ENCODE measurements at places on chromosomes 16 and 17.

GRCh38 chr17:596763-597644, 117.6 kb downstream of the VPS53 start:
- no peak for DNase-seq

DNA sequence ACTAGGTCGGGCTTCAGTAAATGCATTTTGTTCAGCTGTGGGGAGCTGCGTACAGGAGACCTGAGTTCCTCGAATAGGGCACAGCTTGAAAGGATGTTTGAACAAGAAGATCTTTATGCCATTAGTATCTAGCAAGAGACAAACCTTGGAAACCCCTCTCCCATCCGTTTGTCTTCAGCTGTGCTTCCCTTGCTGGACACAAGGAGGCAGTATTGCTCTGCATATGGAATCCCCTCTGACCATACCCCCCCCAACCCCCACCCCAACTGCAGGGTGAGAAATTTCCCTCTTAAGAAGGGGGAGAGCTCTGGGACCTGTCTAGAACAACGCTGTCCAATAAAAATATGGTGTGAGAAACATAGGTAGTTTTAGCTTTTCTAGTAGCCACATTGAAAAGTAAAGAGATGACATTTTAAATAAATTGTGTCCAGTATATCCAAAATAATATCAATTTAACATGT, 1.6 kb downstream of the MRM1 start:
- DNase-seq: peak; percentile 67

GRCh38 chr17:19295473-19296135, 58.4 kb downstream of the EPN2 start:
- no peak for DNase-seq

GRCh38 chr16:48408688-48409087, 23.5 kb upstream of the SIAH1 start:
- DNase-seq: no peak

- no peak for DNase-seq
Observed at GRCh38 chr16:68943961-68944360, 100.6 kb downstream of the TANGO6 start.

GRCh38 chr17:3316836-3317235, 18.7 kb upstream of the OR3A1 start:
- DNase-seq: no peak

- no peak for DNase-seq
Observed at GRCh38 chr17:51430591-51430990, 170.2 kb downstream of the UTP18 start.

GRCh38 chr17:9026741-9027140, 5.4 kb downstream of the NTN1 start:
- DNase-seq: no peak

DNA sequence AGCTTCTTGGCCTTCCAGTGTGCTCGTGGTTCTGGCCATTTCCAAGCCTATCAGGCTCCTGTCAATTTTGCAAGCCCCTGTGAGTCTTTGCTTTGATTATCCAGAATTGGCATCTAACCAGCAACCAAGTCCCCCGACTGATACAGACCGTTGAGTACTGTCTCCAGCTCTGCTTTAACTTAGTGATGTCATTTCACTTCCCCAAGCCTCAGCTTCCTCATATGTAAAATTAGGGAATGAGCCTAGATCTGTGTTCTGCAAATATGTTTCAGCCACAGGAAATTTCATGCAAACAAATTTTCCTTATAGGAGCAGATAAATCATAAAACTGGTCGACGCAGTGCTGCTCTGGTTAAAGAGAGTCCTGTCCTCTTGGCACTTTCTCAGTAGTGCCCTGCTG, 60.1 kb upstream of the WSB1 start:
- DNase-seq: no peak

- DNase-seq: no peak
Observed at GRCh38 chr16:10530685-10531084, 49.7 kb downstream of the EMP2 start.

DNA sequence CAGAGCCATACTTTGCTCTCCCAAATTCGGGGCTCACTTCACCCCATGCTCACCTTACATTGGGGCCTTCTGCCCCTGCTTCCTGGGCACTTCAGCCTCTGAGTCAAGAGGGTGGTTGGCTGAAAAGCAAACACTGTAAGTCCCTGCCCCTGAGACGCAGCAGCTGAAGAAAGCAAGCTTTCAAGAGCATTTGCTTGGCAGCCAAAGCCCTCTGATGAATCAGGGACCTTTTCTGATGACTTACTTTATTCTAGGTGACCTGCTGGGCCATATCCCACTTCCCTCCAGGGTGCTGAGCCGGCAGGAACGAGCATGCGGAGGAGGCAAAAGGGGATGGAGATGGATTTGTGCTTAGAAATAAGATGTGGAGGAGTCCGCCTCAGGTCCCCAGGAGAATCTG, 147.0 kb upstream of the TNRC6C start:
- DNase-seq: no peak

DNA sequence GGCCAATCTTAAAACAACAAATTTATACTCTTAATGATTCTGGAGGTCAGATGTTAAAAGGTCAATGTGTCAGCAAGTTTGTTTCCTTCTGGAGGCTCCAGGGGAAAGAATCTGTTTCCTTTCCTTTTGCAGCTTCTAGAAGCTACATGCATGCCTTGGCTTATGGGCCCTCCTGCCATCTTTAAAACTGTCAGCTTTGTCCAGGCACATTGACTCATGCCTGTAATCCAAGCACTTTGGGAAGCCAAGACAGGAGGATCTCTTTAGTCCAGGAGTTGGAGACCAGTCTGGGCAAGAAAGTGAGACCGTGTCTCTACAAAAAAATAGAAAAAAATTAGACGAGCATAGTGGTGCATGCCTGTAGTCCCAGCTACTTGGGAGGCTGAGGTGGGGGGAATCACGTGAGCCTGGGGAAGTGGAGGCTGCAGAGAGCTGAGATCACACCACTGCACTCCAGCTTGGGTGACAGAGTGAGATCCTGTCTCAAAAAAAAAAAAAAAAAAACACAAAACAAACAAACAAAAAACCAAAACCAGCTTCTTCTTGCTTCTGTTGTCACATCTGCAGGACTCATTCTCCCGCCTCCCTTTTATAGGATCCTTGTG, 58.3 kb downstream of the NOS2 start:
- DNase-seq: no peak

- no peak for DNase-seq
Observed at GRCh38 chr17:63433746-63434591, 12.1 kb downstream of the CYB561 start.

- DNase-seq: no peak
Observed at GRCh38 chr17:40328386-40328766, 19.4 kb downstream of the RARA start.

DNA sequence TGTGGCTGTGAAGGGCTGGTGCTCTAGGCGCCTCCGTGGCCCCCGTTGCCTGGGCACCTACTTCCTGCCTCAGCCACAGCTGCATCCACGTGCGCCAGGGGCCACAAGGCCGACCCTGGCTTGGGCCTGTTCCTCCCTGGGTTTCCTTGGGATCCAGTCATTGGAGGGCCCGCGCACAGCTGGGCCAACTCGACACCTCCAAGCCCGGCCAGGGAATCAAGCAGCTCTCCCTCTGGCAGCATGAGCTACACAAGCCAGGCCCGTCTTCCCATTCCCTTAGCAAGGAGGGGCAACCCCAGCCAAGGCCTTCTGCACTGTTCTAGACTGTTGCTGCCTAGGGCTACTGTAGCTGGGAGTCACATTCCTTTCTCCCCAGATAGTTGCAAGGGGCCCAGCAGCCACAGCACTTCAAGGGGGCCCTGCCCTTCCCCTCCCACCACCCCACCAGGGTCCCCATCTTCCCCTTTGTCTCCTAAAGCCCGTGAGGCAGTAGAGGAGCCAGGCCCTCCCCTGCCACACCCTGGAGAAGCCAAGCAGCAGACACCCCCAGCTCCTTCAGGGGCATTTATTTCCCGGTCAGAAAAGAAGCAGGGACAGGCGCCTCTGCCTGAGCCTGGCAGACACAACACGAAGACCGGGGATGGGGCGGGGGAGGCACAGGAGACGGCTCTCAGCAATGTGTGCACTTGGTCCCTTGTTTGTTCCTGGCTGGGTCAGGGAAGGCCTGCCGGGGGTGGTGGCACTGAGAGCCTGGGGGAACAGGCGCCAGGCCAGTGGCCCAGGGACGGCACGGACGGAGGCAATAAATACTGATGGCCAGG, 3.8 kb downstream of the ARHGDIA start:
- DNase-seq: peak; percentile 43

GRCh38 chr17:40158438-40159013, 18.2 kb downstream of the CASC3 start:
- no peak for DNase-seq

DNA sequence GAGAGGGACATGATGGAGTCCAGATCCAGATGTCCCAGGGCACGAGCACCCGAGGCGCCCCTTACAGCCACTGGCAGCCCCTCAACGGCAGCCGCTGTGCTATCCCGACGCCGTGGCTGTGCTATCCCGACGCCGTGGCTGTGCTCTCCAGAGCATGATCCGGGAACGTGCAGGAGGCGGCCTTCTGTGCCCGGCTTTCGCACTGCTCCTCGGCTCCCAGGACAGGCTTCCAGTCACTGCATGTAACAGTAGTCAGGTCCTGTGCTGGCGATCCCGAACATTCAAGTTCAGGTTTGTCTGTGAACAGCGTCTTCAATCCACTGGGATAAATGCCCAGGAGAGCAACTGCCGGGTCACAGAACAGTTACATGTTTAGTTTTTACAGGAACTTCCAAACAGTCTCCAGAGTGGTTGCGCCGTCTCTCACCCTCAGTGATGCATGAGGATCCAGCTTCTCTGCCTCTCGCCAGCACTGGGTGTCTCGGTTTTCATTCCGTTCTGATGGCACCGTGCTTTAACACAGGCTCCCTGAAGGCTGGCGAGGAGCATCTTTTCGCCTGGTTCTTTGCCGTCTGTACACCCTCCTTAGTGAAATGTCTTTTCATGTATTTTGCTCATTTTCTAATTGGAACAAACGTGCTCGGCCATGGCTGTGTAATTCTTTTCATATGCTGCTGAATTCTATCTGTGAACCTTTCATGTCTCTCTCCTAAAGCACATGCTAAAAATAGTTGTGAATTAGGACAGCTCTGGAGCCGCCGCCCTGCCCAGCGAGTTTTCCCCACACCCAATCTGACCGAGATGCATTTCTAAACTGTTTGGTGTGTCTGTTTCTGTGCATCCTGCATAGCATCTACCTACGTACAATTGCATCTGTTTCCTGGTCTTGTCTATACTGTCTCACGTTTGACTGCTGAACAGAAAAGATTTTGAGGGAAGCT, 72.6 kb upstream of the METRNL start:
- no peak for DNase-seq

DNA sequence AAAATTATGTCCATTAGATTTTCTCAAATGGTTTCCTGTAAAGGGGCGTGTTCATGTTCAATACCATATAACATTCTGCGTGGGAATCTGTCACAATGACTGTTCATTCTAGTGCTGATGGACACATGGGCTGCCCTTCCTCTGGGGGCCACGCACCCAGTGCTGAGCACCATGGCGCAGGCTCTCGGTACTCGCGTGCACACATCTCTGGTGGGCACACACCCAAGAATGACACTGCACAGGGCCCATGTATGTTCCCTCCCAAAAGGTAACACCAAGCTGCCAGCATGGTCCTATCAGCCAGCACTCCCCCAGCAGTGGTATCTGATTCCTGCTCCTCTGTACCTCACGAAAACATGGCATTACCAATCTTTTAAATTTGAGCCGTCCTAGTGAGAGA, 13.7 kb downstream of the B9D1 start:
- no peak for DNase-seq

DNA sequence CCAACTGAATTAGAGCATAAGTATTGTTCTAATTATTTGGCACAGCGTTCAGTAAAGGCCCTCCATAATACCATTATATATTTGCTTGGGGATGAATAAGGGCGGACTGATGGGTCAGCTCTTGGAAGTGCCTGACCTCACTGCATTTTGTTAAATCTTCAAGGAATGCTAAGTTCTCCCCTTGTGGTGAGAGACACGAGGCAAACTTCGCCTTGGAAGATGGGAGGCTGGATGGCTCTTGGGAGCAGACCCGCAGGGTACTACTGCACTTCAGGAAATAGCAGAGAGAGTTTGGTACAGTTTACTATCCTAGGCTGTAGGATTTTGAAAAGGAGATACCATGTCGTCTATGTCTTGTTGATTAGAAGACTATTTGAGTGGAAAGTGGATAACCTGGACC, 87.0 kb upstream of the RPRML start:
- no peak for DNase-seq

DNA sequence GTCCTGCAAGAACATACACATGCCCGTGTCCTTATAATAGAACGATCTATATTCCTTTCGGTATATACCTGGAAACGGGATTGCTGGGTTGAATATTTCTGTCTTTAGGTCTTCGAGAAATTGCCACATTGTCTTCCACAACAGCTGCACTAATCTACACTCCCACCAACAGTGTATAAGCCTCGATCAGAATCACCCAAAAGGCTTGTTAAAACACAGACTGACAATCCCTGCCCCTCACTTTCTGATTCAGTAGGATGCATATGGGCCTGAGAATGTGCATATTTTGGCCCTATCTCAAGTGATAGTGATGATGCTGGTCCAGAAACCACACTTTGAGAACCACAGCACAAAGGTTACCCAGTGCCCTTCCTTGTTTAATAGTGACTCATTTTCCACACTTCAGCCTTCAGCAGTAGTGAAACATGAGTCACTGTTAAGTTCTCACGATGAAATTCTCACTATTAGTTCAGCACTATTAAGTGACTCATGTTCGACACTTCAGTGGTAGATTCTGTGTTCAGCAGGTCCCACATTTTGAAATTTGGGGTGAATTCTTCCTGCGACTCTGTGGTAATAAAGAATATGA, 215.6 kb downstream of the GRIN2A start:
- DNase-seq: no peak

DNA sequence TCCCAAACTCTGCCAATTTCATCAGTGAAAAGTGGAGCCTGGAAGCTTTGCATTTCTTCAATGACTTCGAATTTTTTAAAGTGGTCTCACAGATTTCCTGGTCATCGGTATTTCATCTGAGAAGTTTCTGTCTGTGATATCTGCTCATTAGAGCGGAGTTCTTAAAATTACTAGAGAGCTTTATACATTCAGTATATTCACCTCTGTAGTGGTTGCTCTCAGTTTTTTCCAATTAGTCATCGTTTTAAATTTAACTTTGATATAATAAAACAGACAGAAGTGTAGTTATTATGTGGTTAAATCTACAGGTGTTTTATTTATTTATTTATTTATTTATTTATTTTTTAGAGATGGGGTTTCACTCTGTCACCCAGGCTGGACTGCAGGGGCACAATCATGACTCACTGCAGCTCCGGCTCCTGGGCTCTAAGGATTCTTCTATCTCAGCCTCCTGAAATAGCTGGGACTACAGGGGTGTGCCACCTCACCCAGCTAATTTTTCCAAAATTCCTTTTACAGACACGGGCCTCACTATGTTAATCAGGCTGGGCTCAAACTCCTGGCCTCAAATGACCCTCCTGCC, 16.0 kb downstream of the ARHGAP17 start:
- no peak for DNase-seq

GRCh38 chr16:27214084-27214961, 11.0 kb downstream of the KDM8 start:
- DNase-seq: no peak

GRCh38 chr17:67427424-67427823, 50.3 kb downstream of the PITPNC1 start:
- no peak for DNase-seq

DNA sequence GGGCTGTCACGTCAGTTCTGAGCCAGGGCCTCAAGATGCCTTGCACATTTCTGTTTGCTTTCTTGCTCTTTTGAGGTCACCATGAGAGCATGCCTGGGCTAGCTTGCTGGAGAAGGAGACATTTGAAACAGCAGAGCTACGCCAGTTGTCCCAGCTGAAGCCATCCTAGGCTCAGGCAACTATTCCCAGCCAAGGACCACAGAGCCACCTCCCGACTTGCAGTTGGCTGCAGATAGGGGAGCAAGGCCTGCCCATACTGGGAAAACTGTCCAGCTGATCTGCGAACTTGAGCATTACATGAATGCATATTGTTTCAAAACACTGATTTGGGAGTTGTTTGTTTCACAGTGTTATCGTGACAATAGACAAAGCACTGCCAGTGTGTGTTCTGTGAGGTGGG, 340.8 kb downstream of the XYLT1 start:
- no peak for DNase-seq

Measured in stimulated activated CD4-positive, alpha-beta T cell treated with anti-CD3 and anti-CD28 coated beads, Interleukin-12 subunit alpha, Interleukin-12 subunit beta, amount 100 ng/mL, for 24 hours (primary cell).